ENCODE measurements at places on chromosomes 16 and 17. TPM values are rescaled to one million over a fixed set of nuclear protein-coding genes. Genes with fewer than 3 reads are reported as not detected.

The FAM171A2 gene
- 24.0 TPM for polyA plus RNA-seq

DNA sequence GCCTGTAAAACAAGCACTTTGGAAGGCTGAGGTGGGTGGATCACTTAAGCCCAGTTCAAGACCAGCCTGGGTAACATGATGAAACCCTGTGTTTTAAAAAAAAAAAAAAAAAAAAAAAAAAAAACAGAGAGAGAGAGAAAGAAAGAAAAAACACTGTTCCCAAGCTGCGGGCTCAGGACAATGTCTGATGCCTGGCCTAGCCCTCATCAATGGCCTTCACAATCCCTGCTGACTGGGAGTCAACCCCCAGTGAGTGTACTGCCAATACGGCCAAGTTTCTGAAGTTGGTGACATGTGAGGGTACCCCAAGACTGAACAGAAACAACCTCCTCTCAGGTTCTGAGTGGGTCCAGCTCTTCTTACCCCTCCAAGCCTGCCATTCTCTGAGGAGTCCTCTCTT is 116.5 kb downstream of the ZNF778 start:
- no peak for DNase-seq

GRCh38 chr16:77213542-77214106 is 14.4 kb downstream of the SYCE1L start:
- no peak for DNase-seq

DNA sequence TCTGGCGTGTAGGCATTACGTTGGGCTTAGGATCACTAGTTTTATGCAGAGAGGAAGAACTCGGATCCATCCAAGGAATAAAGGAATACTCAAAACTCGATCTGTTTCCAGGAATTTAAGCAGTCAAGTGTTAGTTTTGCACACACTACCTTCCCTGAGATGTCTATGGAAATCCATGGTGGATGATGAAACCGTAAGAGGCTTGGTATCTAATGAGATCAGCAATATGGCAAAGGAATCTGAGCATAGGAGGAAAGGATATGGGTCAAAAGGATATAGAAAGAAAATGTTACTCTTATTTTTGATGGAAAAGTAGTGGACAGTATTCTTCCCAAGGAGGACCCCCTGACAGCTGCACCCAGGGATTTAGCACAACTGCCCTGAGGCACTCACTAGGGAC is 59.6 kb downstream of the SMG6 start:
- DNase-seq: no peak

GRCh38 chr17:82668631-82669099 is 20.4 kb upstream of the WDR45B start:
- peak; percentile 65 for DNase-seq

All from left lung (tissue), 14 donors.